Foreskin melanocyte (primary cell): ENCODE measurements at places on chromosomes 5 and 9.
A peak's percentile ranks its signal among the peaks of the same experiment; 100 is the strongest.

DNA sequence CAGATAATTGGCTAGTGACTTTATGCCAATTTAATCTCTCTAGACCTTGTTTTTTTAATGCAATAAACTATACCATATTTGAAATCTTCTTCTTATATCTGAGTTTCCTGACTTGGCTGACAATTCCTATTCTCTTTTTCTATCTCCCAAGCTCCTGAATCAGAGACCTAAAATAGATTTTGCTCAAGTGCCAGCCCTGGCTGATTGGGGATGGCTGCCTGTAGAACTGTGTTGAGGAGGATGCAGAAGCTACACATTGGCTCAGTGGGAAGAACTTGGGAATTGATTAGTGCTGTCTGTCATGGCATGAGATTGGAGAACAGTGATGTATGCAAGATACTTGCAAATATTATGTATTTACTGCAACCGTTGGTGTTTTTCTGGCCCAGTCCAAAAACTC lies 132.8 kb downstream of the INSYN2B start:
- DNase-seq: no peak

DNA sequence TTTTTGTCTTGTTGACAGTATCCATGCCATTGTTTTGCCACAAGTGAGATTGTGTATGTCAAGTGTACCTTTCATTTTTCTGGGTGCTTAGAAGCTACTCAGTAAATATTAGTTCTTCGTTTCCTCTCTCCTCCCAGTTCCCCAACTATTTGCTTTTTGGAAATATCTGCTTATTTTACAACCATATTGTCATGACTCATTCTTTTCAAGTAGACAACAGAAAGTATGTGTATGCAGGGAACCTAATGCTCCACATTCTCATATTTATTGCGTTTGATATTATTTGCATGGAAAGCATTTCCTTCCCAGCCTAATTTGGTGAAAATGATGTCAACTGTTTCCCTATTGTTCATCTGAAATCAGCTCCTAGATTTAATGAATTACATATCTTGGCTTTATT lies 483.7 kb upstream of the RIOK2 start:
- no peak for DNase-seq

DNA sequence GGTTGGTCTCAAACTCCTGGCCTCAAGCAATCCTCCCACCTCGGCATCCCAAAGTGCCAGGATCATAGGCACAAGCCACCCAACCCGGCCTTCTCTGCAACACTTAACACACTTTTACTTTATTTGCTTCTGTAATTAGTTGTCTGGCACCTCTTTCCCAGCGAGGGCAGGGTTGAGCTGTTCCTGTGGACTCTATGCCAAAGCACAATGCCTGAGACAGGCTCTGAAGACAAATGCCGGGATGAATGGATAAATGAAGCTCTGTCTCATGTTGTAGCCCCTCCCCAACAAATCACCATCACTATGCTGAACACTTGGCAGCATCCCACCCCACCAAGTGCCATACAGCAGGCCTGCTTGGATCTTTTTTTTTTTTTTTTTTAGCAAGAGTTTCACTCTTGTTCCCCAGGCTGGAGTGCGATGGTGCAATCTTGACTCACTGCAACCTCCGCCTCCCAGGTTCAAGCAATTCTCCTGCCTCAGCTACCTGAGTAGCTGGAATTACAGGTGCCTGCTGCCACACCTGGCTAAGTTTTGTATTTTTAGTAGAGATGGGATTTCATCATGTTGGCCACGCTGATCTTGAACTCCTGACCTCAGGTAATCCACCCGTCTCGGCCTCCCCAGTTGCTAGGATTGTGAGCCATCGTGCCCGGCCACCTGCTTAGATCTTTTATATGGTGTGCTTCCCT lies 21.3 kb downstream of the GPX3 start:
- no peak for DNase-seq

DNA sequence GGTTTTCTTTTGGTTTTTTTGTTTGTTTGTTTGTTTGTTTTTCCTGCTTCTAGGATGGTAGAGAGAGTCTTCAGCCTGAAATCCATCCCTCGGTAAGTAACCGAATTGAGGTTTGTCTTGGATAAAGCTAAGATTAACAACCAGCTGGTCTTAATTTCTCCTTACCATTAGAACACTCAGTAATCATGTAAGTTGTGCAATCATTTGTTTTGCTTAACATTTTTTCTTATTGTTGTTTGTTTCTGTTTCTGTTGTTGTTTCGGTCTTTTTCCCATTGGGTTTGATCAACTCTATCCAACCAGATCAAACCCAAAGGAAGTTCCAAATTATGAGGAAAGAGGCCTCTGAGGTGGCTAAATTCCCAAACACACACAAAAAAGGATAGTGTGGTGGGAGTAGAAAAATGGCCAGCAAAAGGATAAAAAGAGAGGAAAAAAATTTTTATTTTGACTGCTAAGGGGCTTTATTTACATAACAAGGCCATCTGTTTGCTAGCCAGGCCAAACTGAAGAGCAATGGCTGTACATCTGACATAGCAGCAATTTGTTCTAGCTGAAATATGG lies 49.6 kb upstream of the ANKRD31 start:
- DNase-seq: no peak

- DNase-seq: peak; percentile 33
These were observed 69.0 kb upstream of the GLRX start for GRCh38 chr5:95891499-95891898.

DNA sequence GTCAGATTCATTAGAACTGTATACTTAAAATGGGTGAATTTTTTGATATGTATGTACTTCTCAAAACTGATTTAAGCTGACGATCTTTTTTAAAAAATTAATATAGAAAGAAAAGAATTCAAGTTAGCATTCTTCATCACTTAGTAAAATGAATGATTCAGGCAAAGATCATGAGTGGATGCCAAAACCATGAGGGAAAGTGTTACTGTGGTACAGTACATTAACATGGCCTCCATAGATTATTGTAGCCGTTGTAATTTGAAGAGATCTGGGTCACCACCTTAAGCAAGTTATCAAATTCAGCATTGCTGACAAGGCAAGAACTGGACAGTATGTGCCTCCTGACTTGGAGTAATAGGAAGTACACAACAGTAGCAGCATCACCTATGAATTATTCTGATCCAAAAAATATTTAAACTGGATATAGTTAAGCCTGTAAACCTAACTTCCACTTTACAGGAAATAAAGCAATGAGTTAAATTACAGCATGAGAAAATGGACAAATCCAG lies 29.7 kb downstream of the C9orf85 start:
- no peak for DNase-seq

DNA sequence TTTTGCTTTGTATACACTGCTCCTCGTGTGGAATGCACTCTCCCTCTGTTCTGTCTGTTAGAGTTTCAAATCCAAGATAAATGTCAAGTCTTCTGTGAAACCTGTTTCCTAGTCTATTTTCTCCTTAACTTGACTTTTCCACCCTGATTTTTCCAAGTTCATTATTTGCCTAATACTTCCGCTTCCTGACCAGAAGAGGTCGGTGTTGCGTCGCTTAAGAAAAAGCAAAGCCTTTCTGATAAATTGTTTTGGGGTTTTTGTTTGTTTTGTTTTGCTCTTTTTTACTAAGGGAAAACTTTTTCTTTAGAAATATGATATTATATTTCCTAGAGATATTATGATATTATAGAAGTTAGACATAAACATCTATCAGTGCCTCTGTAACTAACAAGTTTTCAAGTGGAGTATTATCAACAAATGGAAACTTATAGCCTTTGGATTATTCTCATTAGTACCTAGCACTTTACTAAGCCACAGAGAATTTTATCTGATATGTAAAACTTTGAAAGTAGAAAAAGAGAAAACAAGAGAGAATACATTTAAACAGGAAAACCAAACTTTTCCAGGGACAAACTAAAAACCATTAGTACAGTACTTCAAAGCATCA lies 55.8 kb downstream of the PHAX start:
- peak; percentile 22 for DNase-seq

GRCh38 chr5:64838376-64838775 lies 69.6 kb downstream of the CWC27 start:
- no peak for DNase-seq

DNA sequence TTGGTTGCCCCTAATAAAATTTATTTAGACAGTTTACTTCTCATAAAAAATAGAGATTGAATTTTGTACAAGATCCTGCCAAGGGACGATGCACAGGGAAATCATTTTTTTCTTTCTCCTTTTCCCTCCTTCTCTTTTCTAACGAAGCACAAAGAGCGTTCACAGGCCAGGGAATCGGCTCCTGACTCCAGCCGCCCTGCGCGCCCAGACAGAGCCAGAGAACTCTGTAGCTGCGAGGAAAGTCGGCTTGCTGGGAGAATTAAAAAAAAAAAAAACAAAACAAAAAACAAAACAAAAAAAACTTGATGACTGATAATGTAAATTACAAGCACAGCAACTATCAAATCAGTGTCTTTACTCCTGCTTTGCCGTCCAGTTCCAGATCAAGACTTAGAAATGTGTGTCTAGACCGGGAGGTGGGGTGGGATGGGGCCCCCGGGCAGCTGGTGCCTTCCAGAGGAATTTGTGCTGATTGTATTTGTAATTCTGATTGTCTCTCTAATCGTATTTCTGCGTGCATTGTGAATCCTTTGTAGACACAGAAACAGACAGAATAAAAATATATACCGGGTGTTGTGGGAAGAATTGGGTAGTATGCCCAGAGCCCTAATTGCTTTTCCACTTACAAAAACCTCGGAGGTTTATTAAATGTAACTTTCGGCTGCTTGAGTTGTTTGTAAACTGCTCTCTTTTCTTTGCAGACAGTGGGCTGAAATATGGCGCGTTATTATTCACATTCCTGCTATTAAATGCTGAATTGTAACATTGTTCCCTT lies 3.6 kb upstream of the OTP start:
- DNase-seq: no peak

DNA sequence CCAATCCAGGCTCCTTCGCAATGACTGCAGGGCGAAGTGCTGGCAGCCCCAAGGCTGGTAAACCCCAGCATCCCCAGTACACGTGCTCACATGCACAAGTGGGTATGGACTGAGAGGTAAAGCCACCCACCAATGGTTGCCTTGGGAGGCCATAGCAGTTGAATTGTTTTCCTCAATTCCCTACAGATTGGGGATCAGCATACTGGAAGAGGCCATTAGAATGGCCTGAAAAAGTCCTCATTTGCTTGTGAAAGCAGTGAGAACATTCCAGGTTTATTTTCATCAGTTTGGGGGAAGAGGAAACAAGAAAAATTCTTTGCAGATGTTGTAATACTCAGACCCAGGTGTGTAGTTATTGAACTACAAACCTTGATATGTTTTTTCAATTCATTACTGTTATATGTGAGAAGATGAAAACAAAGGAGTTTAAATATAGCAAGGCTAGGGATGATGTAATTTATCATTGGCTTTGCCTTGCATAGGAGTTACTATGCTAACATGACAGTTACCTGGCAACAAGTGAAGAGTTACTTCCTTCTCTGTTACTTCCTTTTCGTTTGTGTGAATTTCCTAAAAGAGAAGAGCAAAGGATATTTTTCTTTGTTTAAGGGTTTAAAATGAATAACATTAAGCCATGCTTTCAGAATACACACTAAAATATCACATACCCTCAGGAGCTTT lies 36.4 kb downstream of the MTMR12 start:
- no peak for DNase-seq

- DNase-seq: no peak
These were observed 20.1 kb downstream of the SREK1 start for GRCh38 chr5:66164044-66164790.

- no peak for DNase-seq
These were observed 178.2 kb downstream of the SEC61B start for GRCh38 chr9:99400184-99400731.

DNA sequence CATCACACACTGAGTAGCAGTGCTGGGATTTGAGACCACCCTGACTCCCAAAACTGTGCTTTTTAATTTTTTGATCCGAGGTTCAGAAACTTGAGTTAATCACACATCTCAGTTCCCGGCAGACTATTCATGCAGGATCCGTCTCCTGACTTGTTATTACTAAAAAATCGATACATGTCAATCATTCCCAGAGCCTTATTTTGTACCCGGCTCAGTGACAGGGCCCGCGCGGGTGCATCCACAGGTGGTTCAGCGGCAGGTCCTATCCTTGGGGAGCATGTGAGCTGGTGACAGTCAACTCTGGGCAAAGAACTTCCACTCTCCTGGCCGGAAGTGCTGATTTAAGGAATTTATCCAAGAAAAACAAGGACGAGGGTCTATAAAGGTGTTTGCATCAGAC lies 95.9 kb upstream of the MVB12B start:
- no peak for DNase-seq

GRCh38 chr5:100464418-100464817 lies 70.8 kb upstream of the FAM174A start:
- no peak for DNase-seq

- DNase-seq: no peak
These were observed 8.3 kb upstream of the XPA start for GRCh38 chr9:97705354-97705950.

DNA sequence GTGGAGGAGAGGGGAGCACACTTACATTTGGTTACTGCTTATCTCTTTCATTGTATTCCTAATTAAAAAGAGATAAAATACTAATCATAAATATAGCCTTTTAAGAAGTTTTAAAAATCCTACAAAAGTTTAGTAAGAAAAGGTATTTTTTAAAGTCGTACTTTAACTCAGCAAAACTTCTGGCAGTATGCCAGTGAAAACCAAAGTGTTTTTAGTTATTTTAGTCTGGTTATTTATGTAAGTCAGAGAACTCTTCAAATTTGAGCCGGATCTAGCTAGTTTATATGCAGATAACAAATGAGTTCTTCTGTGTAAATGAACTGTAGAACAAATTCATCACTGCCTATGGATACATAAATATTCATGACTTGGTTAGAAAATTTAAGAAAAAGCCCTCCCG lies 36.5 kb upstream of the ANKDD1B start:
- no peak for DNase-seq
